Stimulated activated CD4-positive, alpha-beta T cell treated with anti-CD3 and anti-CD28 coated beads, TNF-alpha, amount 100 ng/mL, for 24 hours (primary cell): ENCODE measurements at places on chromosomes 2 and 18.

GRCh38 chr2:106570316-106570715 is 83.2 kb downstream of the CD8B2 start:
- no peak for DNase-seq

DNA sequence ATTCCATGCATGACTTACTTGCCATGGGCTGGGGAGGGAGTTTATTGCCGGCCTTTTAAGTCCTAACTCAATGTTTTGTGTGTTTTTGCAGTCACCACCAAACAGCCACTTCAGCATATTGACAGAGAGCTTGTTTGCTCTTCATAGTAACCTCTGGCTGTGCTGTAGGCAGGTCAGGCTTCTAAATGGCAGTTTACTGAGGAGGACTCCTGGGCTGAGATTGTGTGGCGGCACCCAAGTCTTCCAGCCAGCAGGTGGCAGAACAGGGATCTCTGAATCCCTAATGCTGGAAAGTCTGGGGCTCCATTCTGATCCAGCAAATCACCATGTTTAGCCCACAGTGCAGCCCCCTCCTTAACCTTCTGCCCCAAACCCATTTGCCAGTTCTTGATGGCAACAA is 121.2 kb downstream of the CAPN13 start:
- no peak for DNase-seq

GRCh38 chr2:241288324-241288888 is 27.1 kb downstream of the HDLBP start:
- no peak for DNase-seq

GRCh38 chr2:176812246-176812775 is 400.3 kb upstream of the HNRNPA3 start:
- DNase-seq = no peak

- DNase-seq = no peak
Measured at GRCh38 chr2:125839945-125840344, 816.0 kb upstream of the GYPC start.

GRCh38 chr2:176178038-176178756 is 10.3 kb upstream of the HOXD1 start:
- DNase-seq = no peak

- no peak for DNase-seq
Measured at GRCh38 chr2:42897358-42897757, 105.0 kb upstream of the HAAO start.

GRCh38 chr2:18149660-18150246 is 271.3 kb downstream of the KCNS3 start:
- no peak for DNase-seq

DNA sequence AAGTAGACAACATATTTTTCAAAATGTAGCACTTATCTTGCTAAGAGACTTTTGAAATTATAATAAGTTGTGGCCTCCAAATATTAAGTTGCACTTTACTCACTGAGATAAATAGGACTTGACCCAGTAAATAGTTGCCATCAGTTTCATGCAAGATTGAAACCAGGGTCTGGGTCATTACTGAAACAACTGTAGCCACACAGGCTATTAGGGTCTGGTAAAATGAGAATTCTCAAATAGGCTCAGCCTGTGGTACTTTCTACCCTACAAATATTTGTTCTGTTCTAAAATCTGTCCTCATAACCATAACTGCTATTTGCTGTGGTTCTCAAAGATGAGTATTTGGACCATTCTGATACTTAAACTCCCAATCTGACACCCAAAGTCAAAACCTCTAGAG is 115.4 kb upstream of the STK17B start:
- no peak for DNase-seq
